ENCODE measurements at places on chromosomes 7 and 10. TPM values are rescaled to one million over a fixed set of nuclear protein-coding genes. Genes with fewer than 3 reads are reported as not detected.

Gene LRRTM3
- not detected for total RNA-seq

DNA sequence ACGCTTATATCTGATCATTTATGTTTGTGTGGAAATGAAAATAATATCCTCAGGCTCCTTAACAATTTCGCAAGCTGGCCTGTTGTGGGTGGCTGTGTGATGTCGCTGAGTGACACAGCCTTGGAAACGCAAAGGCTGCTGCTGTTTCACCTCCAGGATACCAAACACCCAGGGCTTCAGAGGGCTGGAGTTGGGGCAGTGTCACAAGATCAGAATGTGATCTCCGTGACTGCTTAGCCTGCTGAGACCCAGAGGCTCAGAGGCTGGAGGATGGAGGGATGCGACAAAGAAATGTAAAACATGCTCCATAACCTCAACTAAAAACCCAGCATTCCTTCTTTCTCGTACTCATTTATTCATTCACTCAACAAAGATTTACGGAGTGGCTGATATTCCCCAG lies 37.2 kb upstream of the BMPER start:
- no peaks in the 10 kb centered on the region for H3K27me3 ChIP-seq
- H3K36me3 ChIP-seq = no peaks in the 10 kb centered on the region
- no peak overlapping the region for H3K27ac ChIP-seq
- DNase-seq = no peak

Gene SPOCK2
- 420 TPM for total RNA-seq

DNA sequence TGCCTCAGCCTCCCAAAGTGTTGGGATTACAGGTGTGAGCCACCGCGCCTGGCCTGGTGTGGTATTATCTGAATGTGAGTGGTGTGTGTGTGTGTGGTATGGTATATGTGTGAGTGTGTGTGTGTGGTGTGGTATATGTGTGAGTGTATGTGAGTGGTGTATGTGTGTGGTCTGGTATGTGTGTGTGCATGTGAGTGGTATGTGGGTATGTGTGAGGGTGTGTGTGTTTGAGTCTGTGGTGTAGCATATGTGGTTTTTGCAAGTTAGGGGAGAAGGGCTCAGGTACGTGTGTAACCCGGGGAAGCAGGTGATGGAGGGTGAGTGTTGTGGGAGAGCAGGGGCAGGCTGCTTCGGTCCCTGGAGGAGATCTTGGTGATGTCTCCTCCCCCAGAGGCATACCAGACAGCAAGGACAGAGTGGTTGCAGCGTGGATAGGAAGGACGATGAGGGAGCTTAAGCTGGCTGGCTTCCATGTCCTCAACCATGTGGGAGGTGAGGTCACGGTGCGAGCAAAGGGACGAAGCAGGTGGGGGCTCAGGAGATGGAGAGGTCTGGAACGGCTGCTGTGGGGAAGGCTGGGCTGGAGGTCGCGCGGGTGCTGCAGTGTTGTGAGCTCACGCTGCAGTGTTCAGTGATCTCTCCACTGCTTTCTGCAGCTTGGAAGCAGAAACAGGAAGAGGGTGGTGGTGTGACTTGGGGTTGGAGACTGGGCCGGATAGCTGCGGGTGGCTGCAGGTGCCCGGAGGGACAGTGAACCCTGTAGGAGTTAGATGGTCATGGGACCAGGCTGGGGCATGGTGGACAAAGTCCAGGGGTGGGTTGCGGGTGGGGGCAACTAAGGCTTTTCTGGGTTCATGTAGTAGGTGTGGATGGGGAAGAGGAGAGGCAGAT lies 5.0 kb downstream of the ZYX start:
- peaks cover 21% of the 10 kb centered on the region for H3K4me1 ChIP-seq
- H3K36me3 ChIP-seq = peaks cover 26% of the 10 kb centered on the region
- H3K4me3 ChIP-seq = no peak overlapping the region
- DNase-seq = peak; percentile 64
- no peaks in the 10 kb centered on the region for H3K27me3 ChIP-seq
- H3K27ac ChIP-seq = no peak overlapping the region

- no peak for DNase-seq
- H3K27me3 ChIP-seq = no peaks in the 10 kb centered on the region
- H3K36me3 ChIP-seq = peaks cover 66% of the 10 kb centered on the region
- no peak overlapping the region for H3K27ac ChIP-seq
- H3K4me1 ChIP-seq = no peaks in the 10 kb centered on the region
These were observed 33.6 kb downstream of the TRRAP start for GRCh38 chr7:98911916-98912315.

Gene AGBL3
- total RNA-seq = 2.8 TPM

GRCh38 chr7:30391806-30392205 lies 86.8 kb downstream of the NOD1 start:
- no peaks in the 10 kb centered on the region for H3K36me3 ChIP-seq
- H3K27ac ChIP-seq = no peak overlapping the region
- H3K27me3 ChIP-seq = no peaks in the 10 kb centered on the region

DNA sequence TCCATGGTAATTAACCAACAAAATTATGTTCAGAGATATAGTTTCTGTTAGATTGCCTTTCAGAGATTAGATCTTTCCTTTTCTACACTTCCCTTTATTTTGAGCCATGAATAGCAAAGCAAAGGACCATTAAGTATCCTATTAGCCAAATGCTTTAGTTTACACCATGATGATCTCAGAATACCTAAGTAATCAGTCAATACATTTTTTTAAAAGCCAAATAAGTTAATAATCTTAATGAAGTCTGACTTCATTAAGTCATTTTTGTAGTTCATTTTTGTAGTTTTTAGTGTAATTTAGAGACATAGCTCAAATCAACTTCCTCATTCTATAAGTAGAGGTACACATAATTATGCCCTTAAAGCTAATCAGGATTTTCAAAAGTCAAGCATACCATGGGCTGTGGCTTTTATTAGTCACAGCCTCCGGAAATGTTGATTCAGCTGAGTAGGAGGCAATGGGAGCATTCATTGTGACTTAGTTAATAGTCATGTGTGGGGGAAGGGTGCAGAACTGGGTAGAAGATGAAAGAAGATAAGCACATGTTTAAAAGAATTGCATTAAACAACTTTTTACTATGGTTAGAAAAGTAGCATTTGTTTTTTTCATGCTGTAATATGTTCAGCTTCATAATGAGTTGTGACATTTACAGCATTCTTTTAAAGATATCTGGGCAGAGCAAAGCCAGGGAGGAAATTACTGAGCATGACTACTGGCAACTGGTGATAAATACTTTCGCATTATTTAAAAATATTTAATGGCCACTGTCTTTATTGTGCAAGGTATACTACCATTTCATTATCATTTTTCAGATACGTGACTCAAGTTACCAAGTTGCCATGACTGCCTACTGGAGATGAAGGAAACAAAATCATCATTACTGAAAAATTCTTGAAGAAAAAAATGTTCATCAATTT lies 57.3 kb upstream of the CCDC71L start:
- no peak overlapping the region for H3K4me3 ChIP-seq
- no peak overlapping the region for H3K27ac ChIP-seq
- peaks cover 17% of the 10 kb centered on the region for H3K36me3 ChIP-seq
- peak; percentile 75 for DNase-seq
- H3K27me3 ChIP-seq = no peaks in the 10 kb centered on the region
- H3K4me1 ChIP-seq = peaks cover 20% of the 10 kb centered on the region

DNA sequence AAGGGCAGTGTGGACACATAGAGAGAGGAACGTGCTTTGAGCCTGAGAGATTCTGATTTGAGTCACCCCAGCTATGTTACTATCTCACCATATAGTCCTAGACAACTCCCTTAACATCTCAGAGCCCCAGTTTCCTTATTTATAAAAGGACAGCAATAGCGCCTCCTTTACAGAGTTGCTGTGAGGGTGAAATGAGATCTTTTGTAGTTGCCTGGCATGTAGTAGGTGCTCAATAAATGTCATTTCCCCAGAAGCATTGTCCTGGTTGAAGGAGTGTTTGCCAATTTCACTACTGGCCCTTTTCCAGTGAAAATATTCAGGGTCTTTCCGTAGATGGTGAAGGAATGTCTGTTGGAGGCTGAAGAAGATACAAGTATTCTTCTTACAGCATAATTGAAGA lies 51.3 kb upstream of the FAM180A start:
- H3K4me3 ChIP-seq = no peak overlapping the region
- no peak for DNase-seq
- H3K27ac ChIP-seq = no peak overlapping the region
- H3K4me1 ChIP-seq = peaks cover 5% of the 10 kb centered on the region
- H3K27me3 ChIP-seq = peaks cover 3% of the 10 kb centered on the region

DNA sequence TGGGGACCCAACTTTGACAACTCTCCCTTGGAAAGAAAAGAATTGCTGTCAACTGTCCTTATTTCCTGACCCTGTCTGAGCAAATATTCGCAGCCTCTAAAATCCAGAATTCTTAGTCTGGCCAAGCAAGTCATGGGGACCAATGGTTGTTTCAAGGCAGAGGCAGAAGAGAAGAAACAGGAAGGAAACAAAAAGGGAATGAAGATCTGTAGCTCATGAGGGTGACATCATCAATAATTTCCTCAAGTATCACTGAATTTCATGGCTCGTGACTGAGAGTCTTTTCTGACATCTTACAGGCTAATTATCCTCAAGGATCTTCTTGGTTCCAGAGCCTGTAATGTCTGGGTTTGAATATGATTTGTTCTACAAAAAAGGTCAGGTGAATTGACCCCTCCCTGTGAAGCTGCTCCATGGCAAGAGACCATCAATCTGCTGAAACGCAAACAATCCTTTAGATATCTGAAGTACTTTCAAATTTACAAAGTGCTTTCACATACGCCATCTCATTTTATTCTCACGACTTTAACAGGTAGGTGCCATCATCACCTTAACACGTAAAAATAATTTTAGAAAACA lies 5.8 kb downstream of the CDK6 start:
- peak overlapping the region; percentile 89 for H3K4me3 ChIP-seq
- H3K4me1 ChIP-seq = peaks cover 60% of the 10 kb centered on the region
- H3K36me3 ChIP-seq = peaks cover 65% of the 10 kb centered on the region
- H3K27me3 ChIP-seq = no peaks in the 10 kb centered on the region
- no peak for DNase-seq
- peak overlapping the region; percentile 95 for H3K27ac ChIP-seq

Gene EN2
- not detected for total RNA-seq

Gene KCP
- 0.33 TPM for total RNA-seq

DNA sequence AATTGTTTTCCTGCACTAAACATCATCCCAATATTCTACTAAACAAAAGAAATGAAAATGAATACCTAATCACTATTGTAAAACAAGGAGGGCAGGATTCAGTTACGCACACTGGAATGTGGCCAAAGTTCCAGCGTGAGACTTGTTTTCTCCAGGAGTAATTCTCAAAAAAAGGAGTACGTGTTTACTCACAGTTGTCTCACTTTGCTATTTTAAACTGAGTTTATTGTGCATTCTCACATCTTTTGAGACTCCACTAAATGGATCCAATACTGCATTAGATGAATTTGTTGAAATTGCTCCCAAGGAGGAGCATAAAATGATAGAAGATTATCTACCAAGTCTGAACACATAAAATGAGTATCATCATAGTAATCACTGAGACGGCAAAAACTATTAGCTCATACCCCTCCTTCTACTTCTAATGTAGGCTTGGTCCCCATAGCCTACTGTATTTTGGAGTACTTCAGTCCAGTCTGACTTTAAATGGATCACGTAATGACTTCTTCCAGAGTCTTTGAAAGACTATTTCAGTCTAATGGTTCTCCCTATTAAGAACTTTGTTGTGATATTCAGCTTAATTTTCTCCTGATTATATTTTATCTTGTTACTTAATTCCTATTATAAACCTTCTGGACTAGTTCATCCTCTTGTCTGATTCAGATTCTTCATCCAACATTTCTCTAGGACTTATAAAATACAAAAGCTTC lies 3.8 kb downstream of the GRM3 start:
- DNase-seq = no peak
- H3K36me3 ChIP-seq = no peaks in the 10 kb centered on the region
- H3K27me3 ChIP-seq = peaks cover 19% of the 10 kb centered on the region
- H3K27ac ChIP-seq = no peak overlapping the region

GRCh38 chr10:6694447-6695140 lies 114.5 kb upstream of the PRKCQ start:
- H3K4me1 ChIP-seq = no peaks in the 10 kb centered on the region
- no peak overlapping the region for H3K4me3 ChIP-seq
- H3K27me3 ChIP-seq = peaks cover 24% of the 10 kb centered on the region
- H3K36me3 ChIP-seq = no peaks in the 10 kb centered on the region

DNA sequence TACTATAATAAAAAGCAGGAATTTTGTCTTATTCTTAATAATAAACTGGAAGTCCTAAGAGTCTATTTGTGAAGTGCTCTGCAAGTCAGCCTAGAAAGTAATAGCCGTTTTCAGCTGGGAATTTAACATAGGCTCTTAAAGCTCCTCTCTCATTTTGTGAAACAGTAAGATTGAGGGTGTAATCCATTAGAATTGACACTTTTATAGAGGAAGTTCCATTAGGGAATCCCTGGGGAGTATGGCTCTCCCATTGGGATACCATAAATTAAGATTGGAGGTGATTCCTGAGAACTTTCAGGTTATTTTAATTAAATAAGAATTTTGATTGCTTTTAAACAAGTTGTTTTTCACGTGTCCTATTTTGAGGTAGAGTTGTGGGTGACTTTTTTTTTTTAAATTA lies 68.0 kb downstream of the EXOC4 start:
- no peak overlapping the region for H3K4me3 ChIP-seq
- peaks cover 56% of the 10 kb centered on the region for H3K36me3 ChIP-seq
- peaks cover 1% of the 10 kb centered on the region for H3K4me1 ChIP-seq
- no peaks in the 10 kb centered on the region for H3K27me3 ChIP-seq

Gene MMP21
- not detected for total RNA-seq

Gene SPDYE6
- total RNA-seq = 0.13 TPM

Gene NUDT1
- total RNA-seq = 85.2 TPM

DNA sequence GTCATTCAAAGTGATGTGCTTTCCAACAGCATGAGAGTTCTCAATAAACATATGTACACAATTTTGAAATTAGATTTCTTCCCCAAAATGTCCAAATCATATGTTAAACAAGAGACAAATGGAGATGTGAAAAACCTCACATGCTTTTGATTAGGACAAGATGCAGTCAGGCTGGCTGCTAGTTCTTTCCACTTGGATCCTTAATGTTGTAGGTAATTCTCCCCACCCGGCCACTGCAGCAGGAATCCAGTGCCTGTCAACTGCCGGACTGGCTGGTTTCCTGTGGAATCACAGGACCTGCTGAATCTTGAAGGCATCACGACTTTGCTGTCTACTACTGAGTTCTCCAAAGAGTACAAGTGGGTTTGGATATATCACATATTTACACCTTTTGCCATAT lies 138.6 kb upstream of the AKR1E2 start:
- H3K36me3 ChIP-seq = no peaks in the 10 kb centered on the region
- H3K27me3 ChIP-seq = peaks cover 4% of the 10 kb centered on the region
- H3K27ac ChIP-seq = no peak overlapping the region
- no peak for DNase-seq
- H3K4me3 ChIP-seq = no peak overlapping the region
- no peaks in the 10 kb centered on the region for H3K4me1 ChIP-seq

DNA sequence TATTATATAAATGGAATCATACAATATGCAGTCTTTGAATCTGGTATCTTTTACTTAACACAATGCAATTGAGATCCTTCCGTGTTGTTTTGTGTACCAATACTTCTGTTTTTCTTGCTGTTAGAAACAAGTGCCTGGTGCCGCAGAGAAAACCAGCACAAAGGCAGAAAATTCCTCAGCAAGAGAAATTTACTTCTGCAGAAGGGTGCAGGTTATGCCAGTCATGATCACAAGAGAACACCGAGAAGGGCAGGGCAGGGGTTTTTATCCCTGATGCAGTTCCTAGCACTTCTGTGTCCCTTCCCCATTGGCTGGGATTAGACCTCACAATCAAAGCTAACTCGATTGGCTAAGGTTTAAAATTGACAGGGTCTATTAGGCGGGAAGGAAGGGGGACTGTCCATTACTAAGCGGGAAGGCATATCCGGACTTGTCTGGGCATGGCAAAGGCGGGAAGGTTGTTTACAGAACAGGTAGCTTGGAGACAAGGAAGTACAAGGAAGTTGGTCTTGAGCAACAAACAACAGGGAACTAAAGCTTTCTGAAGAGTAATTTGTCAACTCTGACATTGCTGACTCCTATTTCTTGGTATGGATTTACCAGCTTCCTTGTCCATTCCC lies 2.4 kb upstream of the ZNF33B start:
- H3K27ac ChIP-seq = no peak overlapping the region
- DNase-seq = no peak
- H3K36me3 ChIP-seq = peaks cover 18% of the 10 kb centered on the region
- peaks cover 28% of the 10 kb centered on the region for H3K4me1 ChIP-seq
- no peaks in the 10 kb centered on the region for H3K27me3 ChIP-seq

Data from activated CD4-positive, alpha-beta memory T cell treated with anti-CD3 and anti-CD28 coated beads, Interleukin-2, amount 10 ng/mL, durations not matched to agents 7 days and 5 days (primary cell).